ENCODE measurements at places on chromosomes 1 and 21. TPM values are rescaled to one million over a fixed set of nuclear protein-coding genes. Genes with fewer than 3 reads are reported as not detected.

The SELL gene
- total RNA-seq: 165 TPM

The KCNE1 gene
- total RNA-seq: 3.3 TPM

The MYOM3 gene
- 0.08 TPM for total RNA-seq

The MLLT11 gene
- total RNA-seq: 11.2 TPM

The PLA2G2F gene
- not detected for total RNA-seq

The CD58 gene
- total RNA-seq: 28.6 TPM

The PROK1 gene
- not detected for total RNA-seq

The GUCA2A gene
- not detected for total RNA-seq

The PDZK1 gene
- 0.96 TPM for total RNA-seq

The PIK3CD gene
- 171 TPM for total RNA-seq

The FAM177B gene
- not detected for total RNA-seq

The ODR4 gene
- 21.0 TPM for total RNA-seq

The SH2D5 gene
- total RNA-seq: not detected

The DDI2 gene
- 34.0 TPM for total RNA-seq

The ADAMTS5 gene
- total RNA-seq: not detected

The RGS1 gene
- total RNA-seq: 365 TPM

The KCNJ10 gene
- not detected for total RNA-seq

The RNU1-1 gene
- 3,261 TPM for total RNA-seq

The TINAGL1 gene
- not detected for total RNA-seq

The PTPN22 gene
- total RNA-seq: 98.4 TPM

The KLHL12 gene
- total RNA-seq: 22.6 TPM

The FCRL6 gene
- 298 TPM for total RNA-seq

The SPATA45 gene
- not detected for total RNA-seq

The FAM72B gene
- 1.9 TPM for total RNA-seq

The CR1L gene
- not detected for total RNA-seq

The KRTAP21-2 gene
- not detected for total RNA-seq

The URB1 gene
- total RNA-seq: 6.1 TPM

The SPRR1B gene
- not detected for total RNA-seq

All from natural killer cell (primary cell).